ENCODE measurements at places on chromosomes 2 and 18.

DNA sequence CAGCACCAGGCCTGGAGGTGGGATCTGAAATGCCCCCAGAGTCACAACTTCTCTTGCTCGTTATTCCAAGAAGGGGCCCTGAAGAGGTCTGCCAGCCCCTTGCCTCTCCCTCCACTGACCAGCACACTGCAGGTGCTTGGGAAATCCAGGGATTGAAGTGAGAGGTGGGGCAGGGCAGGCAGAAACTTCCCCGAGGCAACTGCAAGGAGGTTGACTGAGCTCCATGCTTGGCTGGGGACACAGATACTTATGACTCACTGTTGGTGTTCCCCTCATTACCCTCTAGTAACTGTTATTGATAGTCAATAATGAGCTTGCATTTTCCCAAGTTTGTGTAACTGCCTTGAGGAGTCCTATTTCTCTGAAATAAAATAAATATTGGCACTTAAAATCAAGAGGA is 47.5 kb downstream of the MARCO start:
- H3K4me3 ChIP-seq, result no peak overlapping the region
- H3K27ac ChIP-seq, result no peak overlapping the region
- DNase-seq, result no peak
- H3K27me3 ChIP-seq, result peaks cover 80% of the 10 kb centered on the region

GRCh38 chr2:28649481-28650265 is 102.0 kb upstream of the PPP1CB start:
- H3K4me1 ChIP-seq, result peaks cover 14% of the 10 kb centered on the region
- no peaks in the 10 kb centered on the region for H3K27me3 ChIP-seq
- H3K4me3 ChIP-seq, result no peak overlapping the region

- no peaks in the 10 kb centered on the region for H3K27me3 ChIP-seq
- H3K4me3 ChIP-seq, result no peak overlapping the region
- H3K27ac ChIP-seq, result no peak overlapping the region
- no peak for DNase-seq
- H3K4me1 ChIP-seq, result no peaks in the 10 kb centered on the region
Measured at GRCh38 chr2:9358846-9359245, 64.5 kb downstream of the ITGB1BP1 start.

DNA sequence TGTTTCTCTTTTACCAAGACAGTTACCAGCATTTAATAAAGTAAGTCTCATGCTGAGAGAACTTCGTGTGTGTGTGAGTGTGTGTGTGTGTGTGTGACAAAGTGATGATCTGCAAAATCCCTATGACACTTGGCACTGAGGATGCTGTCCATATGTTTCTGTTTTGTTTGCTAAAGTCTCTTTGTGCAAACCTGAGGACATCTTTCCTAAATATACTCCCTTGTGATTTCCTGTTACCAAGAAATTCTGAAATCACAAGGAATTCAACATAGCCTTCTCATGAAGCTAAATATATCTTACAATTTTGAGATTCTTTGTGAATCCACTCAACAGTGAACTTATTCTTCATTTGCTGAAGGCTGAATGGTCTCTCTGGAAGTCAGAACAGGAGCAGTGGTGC is 1359.7 kb upstream of the NRXN1 start:
- H3K36me3 ChIP-seq, result no peaks in the 10 kb centered on the region
- no peak for DNase-seq
- H3K27me3 ChIP-seq, result no peaks in the 10 kb centered on the region
- no peak overlapping the region for H3K4me3 ChIP-seq
- no peak overlapping the region for H3K27ac ChIP-seq
- no peaks in the 10 kb centered on the region for H3K4me1 ChIP-seq

GRCh38 chr2:48849770-48850169 is 94.2 kb upstream of the LHCGR start:
- H3K27me3 ChIP-seq, result no peaks in the 10 kb centered on the region
- H3K4me1 ChIP-seq, result peaks cover 5% of the 10 kb centered on the region
- H3K27ac ChIP-seq, result no peak overlapping the region
- H3K4me3 ChIP-seq, result no peak overlapping the region
- DNase-seq, result no peak

DNA sequence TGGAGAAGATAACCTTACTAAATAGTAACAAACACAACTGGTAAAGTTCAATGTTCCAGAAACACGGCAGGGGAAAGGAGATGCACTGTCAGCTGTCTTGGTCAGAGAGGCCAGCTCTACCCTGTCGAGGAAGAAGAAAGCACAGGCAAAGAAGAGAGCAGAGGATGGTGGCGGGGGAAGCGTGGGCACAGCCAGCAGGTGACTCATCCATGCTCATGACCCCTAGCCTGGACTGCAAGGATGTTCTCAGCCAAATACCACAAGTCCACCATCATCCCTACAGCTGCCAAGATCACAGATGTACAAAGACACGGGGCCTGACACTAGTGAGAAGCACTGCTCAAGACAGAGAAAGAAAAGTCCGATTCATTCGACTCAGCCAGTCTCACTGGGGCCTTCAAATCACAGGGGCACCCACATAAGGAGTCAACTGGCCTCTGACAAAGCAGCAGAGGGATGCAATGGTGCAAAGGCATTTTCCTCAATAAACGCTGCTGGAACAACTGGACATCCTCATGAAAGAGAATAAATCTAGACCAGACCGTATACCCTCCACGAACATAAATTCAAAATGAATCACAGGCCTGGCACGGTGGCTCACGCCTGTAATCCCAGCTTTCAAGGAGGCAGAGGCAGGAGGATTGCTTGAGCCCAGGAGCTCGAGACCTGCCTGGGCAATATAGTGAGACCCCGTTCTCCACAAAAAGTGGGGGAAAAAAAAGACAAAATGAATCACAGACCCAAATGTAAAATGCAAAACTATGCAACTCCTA is 5.6 kb downstream of the DTYMK start:
- no peak overlapping the region for H3K4me3 ChIP-seq
- no peaks in the 10 kb centered on the region for H3K27me3 ChIP-seq
- peaks cover 7% of the 10 kb centered on the region for H3K4me1 ChIP-seq
- peaks cover 21% of the 10 kb centered on the region for H3K36me3 ChIP-seq
- no peak overlapping the region for H3K27ac ChIP-seq
- DNase-seq, result no peak

- H3K36me3 ChIP-seq, result no peaks in the 10 kb centered on the region
- no peak overlapping the region for H3K4me3 ChIP-seq
- H3K4me1 ChIP-seq, result no peaks in the 10 kb centered on the region
- no peak overlapping the region for H3K27ac ChIP-seq
Measured at GRCh38 chr2:19846030-19846429, 55.8 kb downstream of the TTC32 start.

GRCh38 chr2:60213865-60214625 is 339.4 kb downstream of the BCL11A start:
- no peak overlapping the region for H3K27ac ChIP-seq
- H3K4me1 ChIP-seq, result peaks cover 48% of the 10 kb centered on the region
- DNase-seq, result no peak
- no peaks in the 10 kb centered on the region for H3K36me3 ChIP-seq
- no peak overlapping the region for H3K4me3 ChIP-seq
- no peaks in the 10 kb centered on the region for H3K27me3 ChIP-seq

DNA sequence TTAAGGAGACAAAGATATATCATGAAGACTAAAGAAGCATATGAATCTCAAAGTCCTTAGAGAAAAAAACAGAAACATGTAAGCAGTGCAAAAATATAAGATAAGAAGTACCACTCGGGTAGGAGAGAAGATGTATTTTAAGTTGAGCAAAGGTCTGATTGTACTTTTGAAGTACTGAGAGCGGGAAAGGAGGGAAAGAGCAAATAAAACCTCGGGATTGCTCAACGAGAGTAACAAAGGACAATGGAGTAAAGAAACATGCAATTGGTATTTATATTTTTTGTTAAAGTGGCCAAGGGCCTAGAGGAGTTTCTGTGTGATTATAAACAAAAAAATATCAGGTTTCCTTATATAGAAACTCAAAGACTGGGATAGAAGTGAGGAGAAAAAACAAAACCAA is 251.9 kb downstream of the LNPK start:
- no peak overlapping the region for H3K4me3 ChIP-seq
- no peak for DNase-seq
- no peaks in the 10 kb centered on the region for H3K27me3 ChIP-seq
- H3K27ac ChIP-seq, result no peak overlapping the region

All from mesothelial cell of epicardium (in vitro differentiated cells).